Activated naive CD4-positive, alpha-beta T cell treated with anti-CD3 and anti-CD28 coated beads for 36 hours (primary cell): ENCODE measurements at places on chromosomes 4 and X.

- no peak for DNase-seq
Measured at GRCh38 chr4:122212880-122213279, 60.7 kb downstream of the BLTP1 start.

DNA sequence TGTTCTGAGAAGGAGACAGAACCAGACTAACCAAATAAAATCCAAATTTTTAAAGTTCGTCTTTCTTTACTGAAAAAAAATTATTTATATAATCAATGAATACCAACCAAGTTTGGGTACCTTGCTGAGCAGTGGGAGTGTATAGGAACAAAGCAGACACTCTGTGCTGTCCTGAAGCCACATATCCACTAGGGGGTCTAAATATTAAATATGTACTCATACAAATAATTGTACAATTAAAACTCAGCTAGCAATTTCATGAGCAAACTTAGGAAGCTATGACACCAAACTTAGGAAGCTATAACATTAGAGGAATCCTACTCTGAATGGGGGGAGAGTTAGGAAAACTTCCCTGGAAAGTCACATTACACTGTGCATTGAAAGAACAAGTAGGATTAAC is 582.0 kb upstream of the EPHA5 start:
- DNase-seq: no peak

- no peak for DNase-seq
Measured at GRCh38 chr4:91123742-91124141, 996.5 kb downstream of the CCSER1 start.

GRCh38 chrX:103629318-103630170 is 769 bp downstream of the TCEAL1 start:
- peak; percentile 33 for DNase-seq

DNA sequence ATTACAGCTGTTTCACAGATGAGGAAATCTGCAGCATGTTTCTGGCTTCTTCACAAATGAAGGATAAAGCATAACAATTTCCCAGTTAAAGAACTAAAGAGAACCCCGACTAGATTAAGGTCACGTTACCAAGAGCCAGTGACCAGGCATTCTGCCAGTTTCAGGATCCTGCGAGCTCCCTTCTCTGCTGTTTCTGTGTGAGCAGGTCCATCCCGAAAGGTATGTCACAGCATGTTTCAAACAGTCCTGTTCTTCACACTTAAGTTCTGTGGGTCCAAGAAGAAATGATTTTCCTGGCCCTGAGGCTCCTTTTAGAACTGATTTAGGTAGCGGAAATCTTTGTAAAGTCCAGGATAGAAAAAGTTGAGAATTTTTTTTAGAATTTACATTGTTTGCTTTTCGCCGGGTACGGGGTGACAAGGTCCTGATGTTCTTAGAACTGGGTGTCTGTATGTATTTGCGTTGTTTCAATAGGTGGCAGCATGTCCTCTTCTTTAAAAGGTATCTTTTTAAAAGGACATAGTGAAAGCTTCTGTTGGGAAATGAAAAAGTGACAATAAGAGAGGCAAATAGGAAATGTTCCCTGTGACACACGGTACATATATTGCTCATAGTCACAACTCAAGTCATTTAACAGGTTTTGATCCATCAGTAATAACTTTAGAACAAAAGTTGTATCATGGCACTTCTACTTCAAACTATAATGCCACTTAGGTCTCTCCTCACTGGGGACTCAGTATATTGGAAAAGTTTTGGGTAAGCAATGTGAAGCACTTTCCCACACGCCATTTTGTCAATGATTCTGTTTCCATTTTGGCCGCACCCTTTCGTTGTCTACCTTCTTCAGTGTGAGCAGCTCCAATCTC is 18.4 kb downstream of the IL21 start:
- peak; percentile 44 for DNase-seq

DNA sequence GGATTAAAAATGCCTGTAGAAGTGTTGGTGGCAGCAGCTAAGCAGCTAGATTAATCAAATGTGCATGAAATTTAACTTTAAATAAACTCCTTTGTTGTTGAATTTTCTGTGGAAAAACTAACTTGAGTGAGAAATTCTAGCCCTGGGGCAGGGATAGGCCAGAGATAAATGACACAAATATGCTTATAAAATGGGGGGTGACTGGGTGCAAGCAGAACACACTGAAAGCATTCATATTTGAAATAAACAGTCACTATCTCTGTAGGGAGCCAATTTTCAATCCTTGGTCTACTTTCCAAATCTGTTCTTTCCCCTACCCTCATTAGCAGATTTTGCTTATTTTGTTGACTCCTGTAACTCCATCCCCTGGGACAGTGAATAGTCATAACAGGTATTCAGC is 47.9 kb downstream of the RBPJ start:
- no peak for DNase-seq

- DNase-seq: no peak
Measured at GRCh38 chr4:1812720-1813119, 19.6 kb downstream of the FGFR3 start.

DNA sequence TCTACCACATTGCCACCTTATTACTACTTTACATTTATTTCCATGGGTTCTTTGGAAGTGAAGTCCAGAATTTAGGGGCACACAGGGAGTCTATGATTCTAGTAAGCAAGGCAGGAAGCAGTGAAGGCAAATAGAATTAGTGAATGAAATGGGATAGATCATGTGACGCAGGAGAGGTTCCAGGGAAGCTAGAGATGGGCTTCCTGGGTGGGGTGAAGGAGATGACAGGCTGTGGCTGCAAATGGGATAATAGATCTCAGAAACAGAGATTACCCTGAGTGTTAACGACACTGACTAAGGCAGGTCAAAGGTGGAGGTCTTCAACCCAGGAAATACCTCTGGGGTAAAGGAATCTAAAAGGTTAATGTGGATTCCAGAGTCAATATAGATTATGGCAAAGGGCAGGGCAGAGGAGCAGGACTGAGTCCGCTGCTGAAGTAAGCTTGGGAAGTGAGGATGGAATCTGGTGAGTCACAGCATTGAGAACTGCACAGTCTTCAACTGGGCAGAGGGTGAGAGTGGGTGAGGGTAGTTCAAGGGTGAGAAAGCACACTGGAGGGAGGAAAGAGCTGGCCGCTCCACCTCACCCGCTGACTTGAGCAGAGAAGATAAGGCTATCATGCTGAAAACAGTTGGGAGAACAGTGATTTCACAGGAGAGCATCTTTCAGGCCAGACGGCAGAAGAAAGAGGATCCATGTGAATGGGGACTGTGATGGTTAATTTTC is 70.8 kb downstream of the ANXA3 start:
- DNase-seq: no peak

GRCh38 chrX:80285131-80285773 is 135.0 kb upstream of the TENT5D start:
- peak; percentile 20 for DNase-seq

GRCh38 chr4:28092610-28093009 is 1232.0 kb downstream of the STIM2 start:
- DNase-seq: no peak

DNA sequence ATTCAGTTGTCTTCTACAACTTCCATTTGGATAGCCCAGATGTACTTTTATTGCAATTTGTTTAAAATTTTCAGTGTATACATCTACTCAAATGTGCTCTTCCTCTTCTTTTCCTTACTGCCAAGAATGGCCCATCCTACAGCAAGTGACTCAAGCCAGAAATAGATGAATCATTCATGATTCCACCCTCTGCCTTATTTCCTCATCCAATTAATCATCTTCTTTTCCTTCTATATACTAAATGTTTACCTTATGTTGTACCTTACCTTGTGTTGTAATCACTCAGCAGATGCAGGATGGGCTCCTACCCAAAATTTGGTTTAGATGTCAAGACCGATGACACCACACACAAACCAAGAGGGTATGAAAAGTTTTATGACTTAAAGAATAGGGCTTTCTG is 437.8 kb downstream of the GRXCR1 start:
- DNase-seq: no peak

- no peak for DNase-seq
Measured at GRCh38 chr4:61501812-61502211, 301.7 kb downstream of the ADGRL3 start.

DNA sequence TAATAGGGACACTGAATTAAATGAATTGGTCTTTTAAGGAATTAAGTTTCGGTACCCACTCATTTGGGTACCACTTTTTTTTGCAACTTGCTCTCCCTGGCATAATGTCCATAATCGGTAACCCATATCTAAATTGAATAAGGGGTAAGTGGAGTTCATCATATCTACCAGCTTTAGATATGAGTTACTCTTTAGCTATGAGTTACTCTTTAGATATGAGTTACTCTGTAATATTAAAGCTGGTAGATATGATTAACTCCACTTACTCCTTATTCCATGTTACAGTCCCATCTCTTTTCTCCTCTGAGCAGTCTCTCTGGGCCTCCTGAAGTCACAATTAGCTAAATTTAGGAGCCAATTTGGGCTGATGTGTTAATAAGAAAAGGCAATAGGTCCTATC is 85.7 kb downstream of the TEX13C start:
- no peak for DNase-seq

- DNase-seq: peak; percentile 12
Measured at GRCh38 chr4:16270454-16271328, 44.4 kb upstream of the TAPT1 start.

DNA sequence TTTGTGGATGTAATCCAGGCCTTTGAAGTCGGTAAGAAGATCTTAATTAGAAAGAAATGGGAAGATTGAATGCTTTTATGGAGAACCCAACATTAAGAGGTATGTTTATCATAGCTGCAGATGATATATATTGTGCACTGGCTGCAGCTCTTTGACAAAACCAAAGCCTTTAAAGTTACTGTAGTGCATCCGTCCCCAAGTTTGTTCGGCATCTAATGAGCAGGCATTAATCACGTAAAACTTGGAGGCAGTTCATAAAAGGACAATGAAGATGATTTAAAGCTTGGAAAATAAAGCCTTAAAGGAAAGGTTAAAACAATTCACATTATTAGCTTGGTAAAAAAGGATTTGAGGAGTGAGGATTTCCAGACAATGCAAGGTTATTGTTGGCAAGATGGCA is 150.8 kb upstream of the ARX start:
- no peak for DNase-seq

- DNase-seq: no peak
Measured at GRCh38 chr4:16717266-16717970, 181.0 kb downstream of the LDB2 start.

DNA sequence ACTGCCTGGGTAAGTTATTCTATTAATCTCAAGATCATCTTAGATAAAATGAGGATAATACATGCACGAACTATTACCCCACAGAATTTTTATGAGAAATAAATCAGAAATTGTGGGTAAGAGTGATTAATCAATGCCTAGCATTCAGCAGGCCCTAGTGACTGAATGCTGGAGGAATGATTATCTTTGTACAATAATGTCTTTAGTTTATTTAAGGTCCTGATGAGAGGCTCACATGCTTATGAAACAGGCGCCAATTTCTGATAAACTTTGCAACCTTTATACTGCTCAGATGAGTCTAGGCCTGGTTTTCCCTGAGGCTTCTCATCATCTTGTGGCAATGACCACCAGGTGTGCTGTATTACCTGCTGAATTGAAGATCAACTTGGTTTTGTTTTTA is 27.8 kb upstream of the BMP2K start:
- no peak for DNase-seq

GRCh38 chrX:133384454-133384853 is 30.8 kb downstream of the GPC4 start:
- no peak for DNase-seq

- DNase-seq: no peak
Measured at GRCh38 chr4:94575652-94576051, 123.9 kb downstream of the PDLIM5 start.

GRCh38 chr4:181613200-181613599 is 630.0 kb upstream of the TENM3 start:
- no peak for DNase-seq

- DNase-seq: peak; percentile 3
Measured at GRCh38 chr4:2255501-2256155, 6.3 kb downstream of the MXD4 start.

DNA sequence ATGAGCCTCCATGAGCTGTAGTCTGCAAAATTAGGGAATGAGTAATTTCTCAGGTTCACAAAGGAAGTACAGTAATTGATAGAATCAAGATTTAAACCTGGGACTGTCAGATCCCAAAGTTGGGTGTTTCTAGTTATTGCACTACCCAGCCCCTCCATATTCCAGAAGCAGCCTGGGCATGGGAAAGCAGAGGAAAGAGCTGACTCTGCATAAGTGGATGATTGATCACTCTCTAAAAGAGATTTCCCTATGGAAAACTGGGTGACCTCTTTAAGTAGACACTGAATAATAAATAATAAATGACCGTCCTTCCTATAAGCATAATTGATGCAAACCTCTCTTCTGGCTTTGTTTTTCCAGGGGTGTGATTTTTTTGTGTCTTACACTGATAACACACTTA is 5.2 kb downstream of the NAAA start:
- no peak for DNase-seq

DNA sequence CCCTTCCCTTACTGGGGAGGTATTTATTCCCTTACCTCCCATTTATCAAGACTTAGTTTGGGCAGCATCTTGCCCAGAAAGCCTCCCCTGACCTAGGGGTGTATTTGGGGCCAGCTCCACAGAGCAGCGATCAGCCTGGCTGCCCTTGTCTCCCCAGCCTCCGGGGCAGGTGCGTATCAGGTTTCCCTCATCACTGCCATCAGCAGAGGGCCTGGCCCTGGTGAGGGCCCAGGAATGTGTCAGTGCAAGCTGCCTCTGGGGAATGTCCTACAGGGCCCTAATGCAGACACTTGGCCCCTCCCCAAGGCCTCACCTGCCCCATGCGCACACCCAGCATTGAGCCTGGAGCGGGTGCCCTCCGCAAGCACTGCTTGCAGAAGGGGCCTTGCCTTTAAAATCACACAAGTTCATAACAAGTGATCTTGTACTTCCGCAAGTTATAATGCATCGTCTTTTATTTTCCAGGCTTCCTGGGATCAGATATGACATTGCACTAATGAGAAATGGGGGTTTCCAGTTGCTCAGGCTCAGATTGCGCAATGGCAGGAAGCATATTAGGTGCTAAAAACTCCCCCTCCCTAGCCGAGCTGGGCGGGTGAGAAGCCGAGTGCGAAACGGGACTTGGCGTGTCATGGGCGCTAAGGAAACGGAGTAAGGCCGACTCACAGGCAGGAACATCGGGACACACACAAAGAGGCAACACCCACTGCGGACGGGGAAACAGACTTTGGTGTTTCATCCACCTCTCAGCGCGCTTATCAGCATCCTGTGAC is 25.4 kb upstream of the AFAP1 start:
- DNase-seq: peak; percentile 81
